ENCODE measurements at places on chromosomes 1 and 21.
A peak's percentile ranks its signal among the peaks of the same experiment; 100 is the strongest.

- DNase-seq = no peak
Observed at GRCh38 chr1:214002472-214002871, 14.7 kb downstream of the PROX1 start.

GRCh38 chr1:116019653-116020253 lies 43.4 kb downstream of the SLC22A15 start:
- no peak for DNase-seq

- peak; percentile 61 for DNase-seq
Observed at GRCh38 chr1:54375712-54376429, 30.3 kb downstream of the SSBP3 start.

- no peak for DNase-seq
Observed at GRCh38 chr1:187096689-187097088, 267.9 kb downstream of the PLA2G4A start.

DNA sequence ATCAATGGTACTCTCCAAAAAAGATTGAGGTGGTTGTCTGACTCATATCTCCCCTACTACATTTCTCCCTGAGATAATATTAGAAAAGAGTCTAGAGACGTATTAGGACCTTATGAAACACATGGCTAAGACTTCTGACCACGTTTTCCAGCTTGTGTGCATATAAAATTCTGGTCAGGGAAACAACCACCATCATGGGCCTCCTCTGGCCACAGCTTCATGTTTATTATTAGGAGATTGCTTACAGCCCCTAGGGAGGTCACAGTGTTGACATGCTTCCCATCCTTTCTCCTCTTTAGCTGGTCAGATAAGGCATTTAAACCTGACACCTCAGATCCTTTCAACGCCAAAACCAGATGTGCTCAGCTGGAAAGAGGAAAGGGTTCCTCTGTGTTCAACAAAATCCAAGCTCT lies 620.2 kb downstream of the PLPP3 start:
- no peak for DNase-seq

DNA sequence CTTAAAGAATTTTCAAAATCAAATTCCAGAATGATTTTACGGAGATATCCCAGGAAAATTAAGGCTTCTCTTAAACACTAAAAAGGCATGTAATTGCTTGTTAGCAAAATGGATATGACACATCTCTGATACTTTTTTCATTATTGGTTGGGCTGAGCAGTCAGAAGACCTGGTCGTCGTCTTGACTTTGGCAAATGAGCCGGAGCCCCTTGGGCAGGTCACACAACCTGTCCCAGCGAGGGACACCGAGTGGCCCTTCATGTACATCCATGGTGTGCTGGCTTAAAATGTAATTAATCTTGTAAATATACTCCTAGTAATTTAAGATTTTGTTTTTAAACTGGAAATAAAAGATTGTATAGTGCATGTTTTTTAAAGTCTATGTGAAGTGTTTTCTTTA lies 33.9 kb downstream of the IFNGR2 start:
- no peak for DNase-seq

GRCh38 chr1:116218922-116219321 lies 107.7 kb downstream of the MAB21L3 start:
- DNase-seq = no peak

GRCh38 chr1:1847890-1848289 lies 43.0 kb downstream of the GNB1 start:
- DNase-seq = no peak

GRCh38 chr1:167695756-167696561 lies 25.8 kb upstream of the MPZL1 start:
- DNase-seq = no peak

GRCh38 chr1:172698224-172698623 lies 39.3 kb downstream of the FASLG start:
- DNase-seq = no peak

DNA sequence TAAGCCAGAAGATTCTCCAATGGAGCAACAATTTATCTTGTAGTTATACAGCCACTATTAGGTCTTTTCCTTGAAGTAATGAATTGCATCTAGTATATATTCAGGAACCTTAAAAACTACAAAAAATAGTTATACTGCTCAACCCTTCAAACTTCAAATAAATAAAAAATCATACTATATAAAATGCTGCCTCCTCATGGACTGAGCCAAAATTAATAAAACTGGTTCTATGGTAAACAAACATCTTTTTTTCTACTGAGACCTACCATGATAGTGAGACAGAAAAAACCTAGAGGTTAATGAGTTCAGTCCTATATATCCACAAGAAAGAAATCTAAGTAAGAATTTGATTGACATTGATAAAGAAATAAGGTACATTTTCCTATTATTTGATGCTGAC lies 67.7 kb downstream of the GPATCH2 start:
- no peak for DNase-seq

DNA sequence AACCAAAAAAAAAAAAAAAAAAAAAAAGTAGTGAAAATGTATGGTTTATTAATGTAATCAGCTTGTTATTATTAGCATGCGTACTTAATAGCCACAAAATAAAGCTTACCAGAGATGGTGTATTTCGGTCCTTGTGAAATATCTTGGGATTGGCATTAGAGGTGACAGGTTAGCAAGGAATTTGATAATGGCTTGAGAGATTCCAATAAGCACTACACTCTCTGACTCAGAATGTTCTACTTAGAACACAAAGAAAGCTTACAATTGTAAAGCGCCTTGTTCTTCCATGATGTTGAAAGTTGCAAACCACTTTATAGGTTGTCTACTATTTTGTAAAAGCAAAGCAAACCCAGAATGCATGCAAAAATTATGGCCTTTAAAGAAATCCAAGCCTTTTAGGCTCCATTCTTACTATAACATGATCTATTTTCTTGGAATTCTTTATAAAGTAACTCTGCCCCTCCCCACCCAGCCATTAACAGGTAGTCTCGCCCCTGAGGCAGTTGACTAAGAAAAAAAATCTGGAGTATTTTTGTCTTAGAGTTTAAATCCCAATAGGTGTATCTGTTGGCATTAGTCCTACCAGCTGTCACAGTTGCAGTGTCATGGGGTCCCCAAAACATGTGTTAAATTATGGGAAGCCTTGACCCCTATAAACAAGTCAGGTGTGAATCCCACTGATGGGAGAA lies 129.2 kb downstream of the DHRS3 start:
- DNase-seq = no peak

DNA sequence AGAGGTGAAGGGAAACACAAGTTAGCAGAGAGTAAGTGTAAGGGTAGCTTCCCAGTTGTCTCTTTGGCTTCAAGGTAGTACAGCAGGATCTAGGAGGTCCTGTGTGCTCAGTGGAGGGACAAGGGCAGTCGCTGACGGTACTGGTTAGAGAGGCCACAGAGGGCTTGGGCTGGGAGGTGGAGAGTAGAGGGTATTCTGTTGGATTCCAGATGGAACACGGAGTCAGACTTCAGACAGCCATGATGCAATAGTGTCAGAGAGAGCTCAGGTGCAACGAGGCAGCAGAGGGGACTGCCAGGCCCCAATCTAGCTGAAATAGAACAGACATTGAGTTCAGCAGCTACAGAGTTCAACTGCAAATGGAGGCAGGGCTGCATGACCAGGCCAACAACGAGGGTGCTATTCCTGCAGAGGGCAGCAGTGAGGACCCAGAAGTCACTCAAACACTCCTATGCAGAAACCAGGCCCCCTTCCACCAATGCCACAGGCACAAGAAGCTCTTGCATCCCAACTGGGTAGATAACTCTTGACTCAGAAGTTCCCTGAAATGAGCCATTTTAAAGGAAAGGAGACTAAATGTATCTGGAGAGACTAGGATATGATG lies 325.0 kb upstream of the ESRRG start:
- DNase-seq = peak; percentile 70

GRCh38 chr1:76668046-76668445 lies 199.2 kb upstream of the ST6GALNAC5 start:
- DNase-seq = no peak

GRCh38 chr1:228414511-228415211 lies 2.0 kb downstream of the TRIM17 start:
- DNase-seq = no peak

DNA sequence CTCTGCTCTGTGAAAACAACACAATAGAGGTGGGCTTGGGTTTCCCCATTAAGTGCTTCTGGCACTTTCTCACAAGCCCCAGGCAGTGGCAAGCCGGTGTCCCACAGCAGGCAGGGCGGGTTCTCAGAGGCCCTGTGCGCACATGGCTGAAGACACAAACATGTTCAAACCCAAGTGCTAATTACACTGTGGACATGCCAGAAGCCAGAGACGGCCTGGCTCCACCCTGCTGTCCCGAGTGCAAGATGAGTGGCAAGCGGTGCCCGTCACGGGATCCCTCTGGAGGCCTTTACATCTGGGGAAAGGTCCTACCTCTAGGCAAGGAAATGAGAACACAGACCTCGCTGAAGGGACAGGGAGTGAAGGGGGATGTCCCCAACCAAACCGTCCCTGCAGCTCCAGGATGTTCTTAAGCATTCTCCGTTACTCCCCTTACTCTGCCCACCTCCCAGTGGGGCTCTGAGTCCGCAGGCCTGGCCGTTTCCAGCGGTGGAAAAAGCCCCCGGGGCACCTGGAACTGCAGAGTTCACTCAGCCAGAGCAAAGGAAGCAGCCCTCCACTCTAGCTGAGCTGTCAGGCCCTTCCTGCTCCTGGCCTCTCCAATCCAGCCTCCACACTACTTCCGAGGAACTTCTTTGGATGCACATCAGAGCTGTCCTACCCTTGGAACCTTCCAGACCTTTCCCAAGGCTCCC lies 57.4 kb downstream of the SLC66A1 start:
- DNase-seq = no peak

DNA sequence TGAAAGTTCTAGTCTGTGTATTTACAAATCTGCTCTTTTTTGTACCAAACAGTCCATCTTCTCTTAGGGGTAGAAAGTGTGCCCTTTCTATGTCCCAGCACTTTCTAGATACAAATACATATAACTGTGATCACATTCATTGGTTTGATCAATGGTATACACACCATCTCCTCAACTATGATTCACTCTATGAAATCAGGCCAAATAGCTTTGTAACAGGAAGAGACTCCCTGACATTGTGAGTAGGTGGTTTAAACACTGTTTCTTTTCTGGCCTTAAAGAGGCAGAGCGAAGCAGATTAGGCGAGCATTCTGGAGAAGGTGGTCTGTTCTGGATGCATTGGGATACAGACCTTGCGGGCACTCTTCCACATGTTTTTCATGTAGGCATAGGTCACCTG lies 39.3 kb upstream of the EXOSC10 start:
- no peak for DNase-seq

DNA sequence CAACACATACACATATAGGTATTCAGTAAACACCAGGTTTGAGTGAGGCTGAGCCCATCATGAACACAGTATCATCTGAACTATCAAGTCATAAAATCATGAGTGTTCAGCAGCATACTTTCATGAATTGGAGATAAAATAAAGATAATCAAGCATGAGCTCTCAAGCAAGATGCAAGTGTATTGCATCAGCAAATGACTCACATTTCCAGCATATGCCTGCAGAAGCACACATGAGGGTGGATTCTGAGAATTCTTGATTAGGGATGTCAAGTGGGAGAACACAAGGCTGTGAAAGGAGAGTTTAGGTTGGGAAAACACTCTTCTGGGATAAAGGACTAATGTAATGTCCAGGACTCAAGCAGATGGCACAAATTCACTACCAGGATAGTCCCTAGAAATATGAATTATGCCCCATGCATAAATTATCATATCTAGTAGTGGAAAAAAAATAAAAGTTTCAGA lies 299.2 kb downstream of the SRGAP2C start:
- DNase-seq = no peak

- no peak for DNase-seq
Observed at GRCh38 chr1:93537924-93538323, 90.0 kb downstream of the FNBP1L start.

DNA sequence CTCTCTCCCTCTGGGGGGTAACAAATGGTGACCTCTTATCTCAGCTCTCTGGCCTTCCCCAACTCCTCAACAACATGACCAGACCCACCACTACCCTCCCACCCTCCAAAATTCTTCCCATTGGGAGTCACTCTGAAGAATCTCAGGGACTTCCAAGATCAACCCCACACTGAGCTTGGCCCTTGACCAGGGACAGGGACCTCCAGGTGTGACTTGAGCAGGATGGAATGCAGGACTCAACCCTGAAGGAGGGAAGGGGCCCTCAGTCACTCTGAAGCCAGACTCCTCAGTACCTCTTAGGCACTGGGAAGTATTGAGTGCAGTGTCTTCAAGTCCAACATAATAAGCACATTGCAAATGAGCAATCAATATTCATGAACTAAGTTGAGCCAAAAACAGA lies 1.9 kb downstream of the CASQ1 start:
- no peak for DNase-seq

DNA sequence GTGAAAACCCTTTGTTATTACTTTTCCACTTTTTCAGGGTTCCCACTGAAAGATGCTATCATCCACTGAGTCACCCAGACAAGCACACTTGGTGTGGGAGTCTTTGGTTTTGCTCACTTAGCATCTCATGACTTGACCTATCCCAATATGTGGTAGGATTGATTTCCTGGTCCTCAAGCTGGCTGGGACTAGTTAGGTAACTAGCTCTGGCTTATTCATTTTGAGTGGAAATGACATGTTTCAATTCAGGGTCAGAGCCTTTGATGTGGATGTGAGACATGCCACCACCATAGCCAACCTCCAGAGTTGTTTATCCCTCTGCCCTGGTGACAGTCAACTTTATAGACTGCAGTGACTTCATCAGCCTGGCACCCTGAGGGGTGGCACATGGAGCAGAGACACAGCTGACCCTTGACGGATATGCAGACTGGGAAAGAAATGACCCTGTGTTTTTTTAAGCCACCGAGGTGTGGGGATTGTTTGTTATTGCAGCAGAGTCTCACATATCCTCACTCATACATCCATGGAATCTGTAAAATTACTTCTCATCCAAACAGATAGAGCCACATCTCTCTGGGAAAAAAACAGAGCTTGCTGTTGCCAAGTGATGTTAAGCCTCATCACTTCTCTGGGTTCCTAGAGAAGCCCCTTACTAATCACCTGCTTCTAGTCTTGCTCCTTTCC lies 699.9 kb downstream of the MATN1 start:
- DNase-seq = no peak

DNA sequence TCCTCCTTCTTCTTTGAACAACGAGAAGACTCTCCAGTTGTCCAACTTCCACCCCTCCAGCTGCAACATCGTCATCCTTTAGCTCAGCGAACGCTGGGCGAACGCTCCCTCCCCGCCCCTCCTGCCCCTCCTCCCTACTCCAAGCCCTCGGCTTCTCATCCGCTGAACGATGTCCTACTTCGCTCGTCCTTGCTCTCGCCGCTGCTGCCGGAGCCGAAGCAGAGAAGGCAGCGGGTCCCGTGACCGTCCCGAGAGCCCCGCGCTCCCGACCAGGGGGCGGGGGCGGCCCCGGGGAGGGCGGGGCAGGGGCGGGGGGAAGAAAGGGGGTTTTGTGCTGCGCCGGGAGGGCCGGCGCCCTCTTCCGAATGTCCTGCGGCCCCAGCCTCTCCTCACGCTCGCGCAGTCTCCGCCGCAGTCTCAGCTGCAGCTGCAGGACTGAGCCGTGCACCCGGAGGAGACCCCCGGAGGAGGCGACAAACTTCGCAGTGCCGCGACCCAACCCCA lies at the start of gene BCAN:
BCAN (plus strand) TSS at position 357 of the 504 bp plus-strand sequence. CDS start 3,938 bp downstream, outside the sequence.
- peak; percentile 89 for DNase-seq

GRCh38 chr21:8991088-8991907 lies 1530.1 kb upstream of the TPTE start:
- no peak for DNase-seq

- no peak for DNase-seq
Observed at GRCh38 chr1:235818632-235819136, 48.0 kb downstream of the LYST start.

Measured in iPS-NIHi11 (cell line).